ENCODE measurements at places on chromosomes 12 and 14. TPM values are rescaled to one million over a fixed set of nuclear protein-coding genes. Genes with fewer than 3 reads are reported as not detected.

- DNase-seq: no peak
Measured at GRCh38 chr12:49944046-49944445, 6.5 kb upstream of the AQP2 start.

GRCh38 chr12:75481774-75482173, 1.2 kb downstream of the GLIPR1 start:
- no peak for DNase-seq

DNA sequence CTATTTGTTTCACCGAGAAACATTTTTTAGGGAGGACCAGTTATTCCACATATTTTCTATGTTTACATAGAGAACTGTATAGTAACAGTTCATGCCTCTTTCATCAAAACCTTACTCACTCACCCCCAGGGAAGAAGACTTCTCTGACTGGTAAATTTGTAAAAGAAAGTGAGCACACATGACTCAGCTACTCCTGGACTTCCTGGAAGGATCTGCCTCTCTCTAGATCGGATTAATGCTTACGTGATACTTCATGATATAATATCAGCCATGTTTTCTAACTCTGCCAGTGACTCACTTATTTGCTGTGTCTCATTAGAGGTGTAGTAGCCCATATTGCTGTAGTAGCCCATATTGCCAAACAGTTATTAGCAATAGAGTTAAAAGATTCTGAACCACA, 494.3 kb upstream of the ATXN7L3B start:
- no peak for DNase-seq

AKAP5 gene
- polyA plus RNA-seq: 8.4 TPM

C1QL4 gene
- polyA plus RNA-seq: 1.6 TPM
